ENCODE measurements at places on chromosomes 2 and 18. TPM values are rescaled to one million over a fixed set of nuclear protein-coding genes. Genes with fewer than 3 reads are reported as not detected.

GRCh38 chr2:25400576-25401216 is 59.0 kb upstream of the DNMT3A start:
- no peak for DNase-seq

DNA sequence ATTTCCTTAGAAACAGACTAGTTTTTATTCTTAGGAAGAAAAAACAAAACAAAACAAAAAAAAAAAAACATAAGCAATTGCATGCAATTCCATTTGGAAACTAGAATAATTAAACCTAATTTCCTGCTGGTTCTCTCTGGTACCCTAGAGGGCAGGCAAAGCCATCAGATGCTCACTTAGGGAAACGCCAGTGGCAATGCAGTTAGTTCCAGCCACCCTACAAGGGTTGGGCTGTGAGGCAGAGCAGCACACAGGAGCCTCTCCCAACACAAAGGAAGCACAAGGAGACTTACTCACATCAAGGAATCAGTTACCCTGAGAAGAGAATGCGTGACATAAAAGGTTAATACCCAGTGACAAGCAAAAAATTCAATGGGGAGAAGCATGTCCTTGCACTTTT is 28.8 kb downstream of the CCDC93 start:
- DNase-seq: no peak

DNA sequence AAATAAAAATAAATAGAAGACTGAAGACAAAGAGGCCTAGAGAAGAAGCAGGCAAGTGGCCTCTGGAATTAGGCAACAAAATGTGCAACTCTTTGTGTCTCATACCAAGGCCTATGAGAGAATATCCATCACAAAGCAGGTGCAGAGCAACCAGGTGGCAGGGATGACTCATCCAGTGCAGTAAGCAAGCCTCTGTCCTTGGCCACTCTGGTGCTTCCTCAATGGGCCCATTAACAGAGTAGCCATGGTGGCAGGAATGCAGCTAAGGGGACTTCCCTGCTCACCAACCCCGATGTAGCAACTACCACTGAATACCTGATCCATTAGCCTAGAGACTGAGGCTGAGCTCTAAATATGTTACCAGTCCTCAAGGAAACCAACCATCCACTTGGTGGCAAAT is 11.0 kb upstream of the EPG5 start:
- DNase-seq: no peak

DNA sequence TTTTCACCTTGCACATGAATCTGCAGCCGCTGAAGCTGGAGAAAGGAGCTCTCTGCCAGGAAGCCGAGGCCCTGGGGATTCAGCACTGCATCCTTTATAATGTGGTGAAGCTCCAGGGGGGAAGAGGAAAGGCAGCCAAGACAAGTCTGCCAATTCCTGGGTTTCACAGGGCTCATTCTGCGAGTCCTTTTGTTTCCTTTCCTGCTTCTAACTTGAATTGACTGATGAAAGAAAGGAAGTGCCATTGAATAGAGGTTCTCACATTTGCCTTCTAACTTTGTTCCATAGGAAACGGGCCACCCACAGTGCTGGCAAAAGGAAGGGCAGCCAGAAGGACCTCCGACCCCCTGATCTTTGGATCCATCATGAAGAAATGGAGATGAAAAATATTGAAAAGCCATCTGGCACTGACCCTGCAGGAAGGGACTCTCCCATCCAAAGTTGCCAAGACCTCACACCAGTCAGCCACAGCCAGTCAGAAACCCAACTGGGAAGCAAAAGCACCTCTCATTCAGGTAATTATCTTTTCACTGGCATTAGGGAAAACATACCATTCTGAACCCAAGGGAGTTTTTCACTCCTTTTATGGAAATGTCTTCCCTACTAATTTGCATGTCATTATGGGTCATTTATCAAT is 765.4 kb downstream of the MBD2 start:
- DNase-seq: peak; percentile 2

GRCh38 chr18:56921896-56922480 is 224.9 kb upstream of the BOD1L2 start:
- DNase-seq: no peak

GRCh38 chr2:24491542-24492420 is 727 bp downstream of the NCOA1 start:
- DNase-seq: peak; percentile 6

- peak; percentile 31 for DNase-seq
Observed at GRCh38 chr2:222358876-222359275, 60.1 kb upstream of the PAX3 start.

- DNase-seq: no peak
Observed at GRCh38 chr2:43149482-43150107, 76.8 kb downstream of the ZFP36L2 start.

DNA sequence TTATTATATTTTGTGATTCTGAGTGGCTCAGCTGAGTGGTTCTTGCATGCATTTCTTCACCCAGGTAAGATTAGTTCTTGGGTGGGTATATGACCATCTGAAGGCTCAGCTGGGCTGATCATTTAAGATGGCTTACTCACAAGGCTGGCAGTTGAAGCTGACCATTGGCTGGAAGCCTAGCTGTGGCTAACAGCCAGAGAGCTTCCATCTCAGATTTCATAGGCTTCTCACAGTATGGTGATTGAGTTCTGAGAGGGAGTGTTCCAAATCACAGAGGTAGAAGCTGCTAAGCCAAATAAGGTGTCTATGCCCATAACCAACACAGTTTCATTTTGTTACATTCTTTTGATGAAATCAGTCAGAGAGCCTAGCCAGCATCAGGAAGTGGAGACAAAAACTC is 117.4 kb upstream of the RPRM start:
- no peak for DNase-seq

Gene HNMT
- total RNA-seq: 15.3 TPM

Gene ALPI
- total RNA-seq: not detected

Gene CCDC88A
- 74.6 TPM for total RNA-seq

Gene CFAP65
- 0.27 TPM for total RNA-seq

Gene HOXD8
- not detected for total RNA-seq

Gene FBXO36
- total RNA-seq: 1.9 TPM

Gene GKN2
- total RNA-seq: not detected

Gene CUL3
- 78.2 TPM for total RNA-seq

Gene SCN3A
- 1.4 TPM for total RNA-seq

All from astrocyte (in vitro differentiated cells and primary cell).